ENCODE measurements at places on chromosomes 7 and 10. TPM values are rescaled to one million over a fixed set of nuclear protein-coding genes. Genes with fewer than 3 reads are reported as not detected.

The SIRT1 gene
- total RNA-seq = 37.2 TPM

The AKR1C8 gene
- not detected for total RNA-seq

The DNAJB12 gene
- 21.9 TPM for total RNA-seq

The JAKMIP3 gene
- 7.8 TPM for total RNA-seq

The SORCS1 gene
- 64.2 TPM for total RNA-seq

The ELOVL3 gene
- total RNA-seq = not detected

The DENND2A gene
- total RNA-seq = 29.4 TPM

The ADRB1 gene
- 2.5 TPM for total RNA-seq

The NIPSNAP2 gene
- total RNA-seq = 57.0 TPM

The NUTM2B gene
- 2.8 TPM for total RNA-seq

The OPN4 gene
- not detected for total RNA-seq

The RINT1 gene
- 36.3 TPM for total RNA-seq

The LBX1 gene
- total RNA-seq = not detected

The WNT2 gene
- 0.31 TPM for total RNA-seq

The AUTS2 gene
- 383 TPM for total RNA-seq

The IL2RA gene
- not detected for total RNA-seq

The PTPN12 gene
- total RNA-seq = 202 TPM

The TUBB8 gene
- not detected for total RNA-seq

The SPDYE11 gene
- total RNA-seq = not detected

The C7orf57 gene
- 1.3 TPM for total RNA-seq

The CDNF gene
- total RNA-seq = not detected

The SLC16A9 gene
- 9.4 TPM for total RNA-seq

The HIBADH gene
- total RNA-seq = 13.1 TPM

The TMUB1 gene
- total RNA-seq = 8.5 TPM

The ARHGAP22 gene
- 5.0 TPM for total RNA-seq

The CFAP58 gene
- 0.94 TPM for total RNA-seq

The ANXA11 gene
- 2.5 TPM for total RNA-seq

The TMEM270 gene
- total RNA-seq = not detected

The C7orf33 gene
- not detected for total RNA-seq

The ACBD7 gene
- total RNA-seq = 8.1 TPM

The MICALL2 gene
- total RNA-seq = 9.7 TPM

The SEMA3E gene
- 20.3 TPM for total RNA-seq

The NUTM2A gene
- total RNA-seq = 3.1 TPM

The EVX1 gene
- not detected for total RNA-seq

The ELAPOR2 gene
- 42.3 TPM for total RNA-seq

The IFIT1B gene
- total RNA-seq = not detected

The SCART1 gene
- total RNA-seq = 2.8 TPM

The ICA1 gene
- 32.2 TPM for total RNA-seq

The SEMA3C gene
- 360 TPM for total RNA-seq

The MALRD1 gene
- 10.3 TPM for total RNA-seq

The MYH16 gene
- not detected for total RNA-seq

The GRB10 gene
- 112 TPM for total RNA-seq

The ZNF25 gene
- 60.7 TPM for total RNA-seq

The KIF11 gene
- 8.5 TPM for total RNA-seq

The SPDYE1 gene
- not detected for total RNA-seq

The SLC13A4 gene
- total RNA-seq = 0.63 TPM

The TMEM229A gene
- total RNA-seq = 0.31 TPM

The NKX1-2 gene
- not detected for total RNA-seq

All from parietal lobe (tissue), 2 donors.